ENCODE measurements at places on chromosomes 7 and 10. TPM values are rescaled to one million over a fixed set of nuclear protein-coding genes. Genes with fewer than 3 reads are reported as not detected.

GRCh38 chr10:67539312-67539711 lies 156.7 kb downstream of the CTNNA3 start:
- no peak for DNase-seq

Gene CALCR
- total RNA-seq, result not detected

DNA sequence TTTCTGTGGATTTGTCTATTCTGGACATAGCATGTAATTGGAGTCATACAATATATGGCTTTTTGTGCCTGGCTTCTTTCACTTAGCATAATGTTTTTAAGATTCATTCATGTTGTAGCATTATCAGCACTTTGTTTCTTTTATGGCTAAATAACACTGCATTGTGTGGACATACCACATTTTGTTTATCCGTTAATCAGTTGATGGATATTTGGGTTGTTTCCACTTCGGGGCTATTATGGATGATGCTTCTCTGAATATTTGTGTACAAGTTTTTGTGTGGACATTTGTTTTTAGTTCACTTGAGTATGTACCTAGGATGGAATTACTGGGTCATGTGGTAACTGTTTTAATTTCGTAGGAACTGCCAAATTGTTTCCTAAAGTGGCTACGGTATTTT lies 6.4 kb downstream of the LCOR start:
- no peak for DNase-seq

Gene SBDS
- 88.3 TPM for total RNA-seq

GRCh38 chr10:118983263-118983662 lies 46.3 kb upstream of the NANOS1 start:
- no peak for DNase-seq

Gene EEPD1
- total RNA-seq, result 1.8 TPM

Data from activated T-cell treated with anti-CD3 and anti-CD28 coated beads, Interleukin-2, amount 50 U/mL, for 72 hours (primary cell).